Muscle of leg (tissue), 16 donors: ENCODE measurements at places on chromosomes 5 and 9. TPM values are rescaled to one million over a fixed set of nuclear protein-coding genes. Genes with fewer than 3 reads are reported as not detected.

Gene WDR38
- total RNA-seq = 0.04 TPM

Gene SRP19
- 58.9 TPM for total RNA-seq

Gene ETF1
- 43.0 TPM for total RNA-seq

Gene TRIM36
- total RNA-seq = 2.0 TPM

Gene PNPLA7
- 0.80 TPM for total RNA-seq

Gene JAKMIP2
- total RNA-seq = 2.0 TPM

Gene ZDHHC21
- 11.1 TPM for total RNA-seq

Gene GAS1
- 86.5 TPM for total RNA-seq

Gene PRRX2
- total RNA-seq = 8.9 TPM

Gene PCDHB8
- 0.80 TPM for total RNA-seq

Gene LURAP1L
- 7.7 TPM for total RNA-seq

Gene TMEM215
- 0.66 TPM for total RNA-seq

Gene FAM221B
- total RNA-seq = not detected

Gene STPG3
- not detected for total RNA-seq

Gene LCN1
- not detected for total RNA-seq

Gene ADAMTS2
- 28.7 TPM for total RNA-seq

Gene IGFBPL1
- total RNA-seq = 0.84 TPM

Gene SLC36A2
- 0.04 TPM for total RNA-seq

Gene SLCO6A1
- total RNA-seq = 0.31 TPM

Gene IFNA6
- total RNA-seq = not detected

Gene KIF12
- total RNA-seq = 0.13 TPM

Gene SUSD3
- total RNA-seq = 2.6 TPM

Gene SPATA31D4
- total RNA-seq = not detected

Gene LCP2
- 4.4 TPM for total RNA-seq

Gene HAPLN1
- 0.31 TPM for total RNA-seq

Gene IL9
- total RNA-seq = not detected

Gene TLR4
- 13.3 TPM for total RNA-seq

Gene NUTM2G
- not detected for total RNA-seq

Gene IPO11
- total RNA-seq = 21.6 TPM

Gene CTNND2
- total RNA-seq = 0.49 TPM

Gene PJA2
- total RNA-seq = 92.2 TPM

Gene RASGRF2
- total RNA-seq = 0.40 TPM

Gene GRXCR2
- not detected for total RNA-seq

Gene FAM169A
- 0.62 TPM for total RNA-seq

Gene BRIX1
- total RNA-seq = 33.6 TPM

Gene AJM1
- total RNA-seq = 1.2 TPM
